ENCODE measurements at places on chromosomes 1 and 21.

DNA sequence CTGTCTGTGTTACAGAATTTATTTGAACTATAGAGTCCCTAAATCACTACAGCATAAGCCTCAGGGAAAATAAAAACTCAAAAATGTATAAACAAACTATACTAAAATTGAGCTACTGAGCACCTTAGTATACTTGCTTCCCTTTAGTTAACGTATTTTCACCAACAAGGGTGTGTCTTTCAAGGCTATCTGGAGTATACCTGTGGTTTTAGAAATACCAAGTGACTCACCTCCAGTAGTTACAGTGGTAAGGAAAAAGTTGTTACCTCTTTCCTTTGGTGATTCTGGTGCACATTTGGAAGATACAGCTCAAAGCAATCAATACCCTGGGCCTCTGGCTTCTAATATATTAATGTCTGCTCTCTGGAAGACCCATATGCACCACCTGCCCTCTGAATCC lies 68.0 kb upstream of the C1orf105 start:
- no peak for DNase-seq

DNA sequence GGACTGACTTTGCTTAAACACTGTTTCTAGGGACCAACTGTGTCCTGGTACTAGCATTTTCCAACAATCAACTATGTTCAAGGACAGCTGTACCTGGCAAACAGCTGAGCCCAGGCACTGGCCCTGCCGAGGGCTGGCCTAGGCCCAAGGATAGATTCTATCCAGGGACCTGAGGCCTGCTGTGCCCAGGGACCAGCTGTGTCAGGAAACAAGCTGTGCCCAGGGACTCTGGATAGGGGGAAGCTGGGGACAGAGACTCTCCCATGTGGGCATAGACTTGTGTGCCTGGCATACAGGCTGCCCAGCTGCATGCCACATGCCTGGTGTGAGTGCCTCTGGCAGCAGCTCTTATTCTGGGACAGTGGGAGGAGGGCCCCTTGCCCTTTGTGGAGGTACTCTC lies 38.1 kb upstream of the POU3F1 start:
- no peak for DNase-seq

- no peak for DNase-seq
Observed at GRCh38 chr1:185468626-185469025, 151.6 kb upstream of the IVNS1ABP start.

GRCh38 chr1:183124259-183124658 lies 61.8 kb upstream of the LAMC2 start:
- no peak for DNase-seq

- no peak for DNase-seq
Observed at GRCh38 chr1:57357462-57357861, 66.4 kb downstream of the DAB1 start.

DNA sequence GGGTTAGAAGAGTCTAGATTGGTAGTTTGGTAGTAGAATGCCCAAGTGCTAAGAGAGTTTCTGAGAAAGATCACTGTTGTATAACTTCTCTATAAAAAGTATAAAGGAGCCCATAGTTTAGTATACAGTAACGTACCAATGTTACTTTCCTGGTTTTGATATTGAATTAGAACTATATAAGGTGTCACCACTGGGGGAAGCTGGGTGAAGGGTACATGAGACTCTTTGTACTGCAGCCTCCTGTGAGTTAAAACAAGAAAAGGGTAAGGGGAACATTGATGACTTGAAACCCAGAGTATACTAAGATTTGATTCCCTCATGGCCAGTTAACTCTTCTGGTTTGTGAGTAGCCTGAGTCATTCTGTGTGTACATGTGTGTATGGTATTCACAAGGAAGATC lies 129.8 kb downstream of the RPS6KC1 start:
- DNase-seq = no peak

- DNase-seq = no peak
Observed at GRCh38 chr1:227486559-227486958, 76.8 kb upstream of the ZNF678 start.

GRCh38 chr1:183477986-183478781 lies 5.9 kb downstream of the SMG7 start:
- no peak for DNase-seq

- no peak for DNase-seq
Observed at GRCh38 chr1:236407059-236407458, 13.0 kb downstream of the EDARADD start.

- DNase-seq = no peak
Observed at GRCh38 chr1:64043288-64043687, 160.1 kb upstream of the UBE2U start.

DNA sequence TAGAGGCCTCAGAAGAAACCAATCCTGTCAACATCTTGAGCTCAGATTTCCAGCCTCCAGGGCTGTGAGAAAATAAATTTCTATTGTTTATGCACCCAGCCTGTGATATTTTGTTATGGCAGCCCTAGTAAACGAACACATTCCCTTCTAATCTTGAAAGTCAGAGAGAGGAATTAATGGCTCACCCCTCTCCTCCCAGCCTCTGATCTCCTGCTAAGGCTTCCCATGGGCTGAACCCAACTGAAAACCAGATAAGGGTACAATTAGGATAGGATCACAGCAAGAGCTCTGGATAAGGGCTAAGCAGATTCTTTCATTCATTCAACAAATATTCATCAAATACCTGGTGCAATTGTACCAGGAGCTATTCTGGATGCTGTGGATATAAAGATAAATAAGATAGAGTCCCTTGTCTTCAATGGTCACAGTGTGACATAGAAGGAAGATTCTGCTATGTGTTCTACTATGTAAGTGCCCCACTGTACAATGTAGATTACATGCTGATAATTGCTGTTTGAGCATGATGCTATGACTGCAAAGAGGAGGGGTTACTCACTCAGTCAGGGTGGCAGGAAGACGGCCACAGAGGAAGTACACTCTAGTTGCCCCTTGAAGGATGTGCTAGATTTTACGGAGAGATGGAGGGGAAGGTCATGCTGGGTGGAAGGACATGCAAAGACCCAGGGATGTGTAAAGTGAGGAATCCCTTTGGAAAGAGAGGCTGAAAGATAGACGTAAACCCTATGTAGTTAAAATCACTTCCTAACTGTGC lies 203.3 kb upstream of the JUN start:
- DNase-seq = no peak

DNA sequence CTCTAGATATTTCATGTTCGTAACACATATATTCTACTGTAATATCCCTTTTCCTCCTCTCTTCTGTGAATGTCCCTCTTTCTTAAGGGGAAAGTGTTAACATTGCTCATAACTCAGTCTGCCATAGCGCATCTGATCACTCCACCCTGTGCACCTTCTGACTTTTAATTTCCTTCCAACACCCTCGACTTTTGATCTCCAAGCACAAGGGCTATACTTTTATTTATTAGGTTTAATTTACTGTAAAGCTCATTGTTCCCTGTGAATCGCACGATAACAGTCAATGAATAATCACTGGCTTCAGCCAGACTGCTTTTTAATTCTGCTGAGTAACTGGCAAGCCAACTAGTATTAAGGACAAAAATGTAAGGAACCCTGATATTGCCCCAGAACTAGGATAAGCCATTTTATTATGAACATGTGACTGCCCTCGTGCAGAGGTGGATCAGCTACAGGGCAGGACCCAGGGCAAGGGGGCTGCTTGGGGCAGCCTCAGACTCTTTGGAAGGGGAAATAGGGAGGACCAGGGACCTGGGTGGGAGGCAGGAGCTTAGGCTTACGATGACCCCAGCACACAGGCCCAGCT lies 2.6 kb upstream of the ETS2 start:
- no peak for DNase-seq

- DNase-seq = peak; percentile 21
Observed at GRCh38 chr21:41931041-41931451, 22.8 kb downstream of the C2CD2 start.

DNA sequence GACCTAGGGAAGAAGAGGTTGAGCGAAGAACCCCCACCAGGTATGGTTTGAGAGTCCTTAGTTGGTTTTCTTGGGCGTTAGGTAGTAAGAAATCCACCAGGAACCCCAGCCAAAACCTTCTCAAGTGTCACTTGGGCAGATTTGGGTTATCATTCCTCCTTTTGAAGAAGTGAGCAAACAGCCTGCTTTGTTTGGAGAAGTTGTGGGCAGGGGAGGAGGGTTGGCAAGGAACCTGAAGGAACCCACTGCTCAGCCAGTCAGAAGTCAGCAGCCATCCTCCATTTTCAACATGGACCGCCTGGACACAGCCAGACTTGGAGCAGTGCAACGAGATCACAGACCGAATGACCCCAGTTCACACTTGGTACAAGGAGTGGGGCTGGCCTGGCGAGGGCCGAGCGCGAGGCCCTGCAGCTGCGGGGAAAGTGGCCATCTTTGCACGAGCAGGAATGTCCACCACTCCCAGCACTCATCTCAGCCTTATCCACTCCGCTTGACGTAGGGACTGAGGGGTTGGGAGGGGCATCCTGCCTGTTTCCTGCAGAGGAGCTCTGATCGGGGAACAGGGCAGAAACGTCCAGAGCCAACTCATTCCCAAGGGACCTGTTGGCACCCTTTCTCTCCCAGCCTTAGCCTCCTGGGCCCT lies 7.2 kb downstream of the ADPRS start:
- no peak for DNase-seq

- DNase-seq = peak; percentile 88
Observed at GRCh38 chr1:58739856-58740466, 40.1 kb upstream of the MYSM1 start.

DNA sequence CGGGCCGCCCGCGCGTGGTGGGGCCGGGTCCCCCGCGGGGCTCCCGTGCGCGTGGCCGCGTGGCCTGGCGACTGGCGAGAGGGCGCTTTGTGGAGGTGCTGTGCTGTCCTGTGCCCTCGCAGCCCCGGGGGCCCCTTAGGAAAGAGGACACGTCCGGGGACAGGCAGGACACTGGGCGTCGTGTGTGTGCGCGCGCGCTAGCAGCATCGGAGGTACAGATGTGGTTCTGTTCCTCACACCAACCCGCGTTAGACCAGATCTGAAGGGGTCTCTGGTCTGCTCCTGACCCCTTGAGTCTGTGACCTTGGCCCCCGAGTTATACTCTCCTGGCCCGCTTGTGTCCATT lies 489 bp downstream of the ACTN2 start:
- DNase-seq = no peak

GRCh38 chr1:223456747-223457146 lies 63.5 kb downstream of the CCDC185 start:
- no peak for DNase-seq
